KG1 (cell line): ENCODE measurements at places on chromosomes 1 and 21.

DNA sequence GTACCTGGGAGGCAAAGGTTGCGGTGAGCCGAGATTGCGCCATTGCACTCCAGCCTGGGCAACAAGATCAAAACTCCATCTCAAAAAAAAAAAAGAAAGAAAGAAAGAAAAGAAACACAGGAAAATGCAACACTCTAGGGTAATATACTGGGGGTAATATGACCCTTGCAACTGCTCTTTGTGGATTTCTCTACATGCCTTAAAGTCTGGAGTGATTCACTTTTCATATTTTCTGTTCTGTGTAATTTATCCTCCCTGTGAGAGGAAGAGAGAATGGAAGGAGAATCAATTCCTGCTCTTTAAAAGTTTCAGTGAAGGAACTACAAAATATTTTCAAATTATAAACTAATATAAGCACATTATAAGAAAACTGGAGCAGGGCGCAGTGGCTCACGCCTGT is 22.7 kb downstream of the RIT1 start:
- DNase-seq = no peak

- no peak for DNase-seq
Measured at GRCh38 chr1:229841230-229841629, 215.2 kb downstream of the URB2 start.

GRCh38 chr1:221182791-221183533 is 303.7 kb downstream of the HLX start:
- no peak for DNase-seq

DNA sequence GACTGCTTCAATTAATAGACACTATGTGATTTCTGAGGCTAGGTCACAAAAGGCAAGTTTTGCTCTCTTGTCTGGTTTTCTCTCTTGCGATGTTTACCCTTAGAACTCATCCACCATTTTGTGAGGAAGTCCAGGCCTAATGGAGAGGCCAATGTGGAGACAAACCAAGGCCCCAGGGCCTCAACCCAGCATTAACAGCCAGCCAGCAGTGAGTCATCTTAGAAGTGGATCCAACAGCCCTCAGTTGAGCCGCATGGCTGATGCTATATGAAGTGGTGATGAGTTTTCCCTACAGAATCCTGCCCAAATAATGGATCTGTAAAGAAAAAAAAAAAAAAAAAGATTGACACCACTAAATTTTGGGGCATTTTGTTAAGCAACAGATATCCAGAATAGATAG is 95.1 kb downstream of the DNTTIP2 start:
- DNase-seq = no peak

DNA sequence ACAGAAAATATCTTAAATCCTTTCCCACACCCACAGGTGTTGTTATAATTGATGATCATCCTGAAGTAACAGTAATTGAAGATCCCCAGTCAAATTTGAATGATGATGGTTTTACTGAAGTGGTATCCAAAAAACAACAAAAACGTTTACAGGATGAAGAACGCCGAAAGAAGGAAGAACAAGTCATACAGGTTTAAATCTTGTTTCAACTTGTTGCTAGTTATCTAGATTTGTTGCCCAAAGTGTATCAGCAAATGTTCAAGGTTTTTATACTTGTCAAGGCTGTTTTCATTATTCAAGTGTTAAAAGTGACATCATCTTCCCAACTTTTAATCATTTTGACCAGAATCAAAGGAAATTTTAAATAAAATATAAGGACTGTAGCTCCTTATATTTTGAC is 64.7 kb downstream of the PRRC2C start:
- DNase-seq = no peak

- no peak for DNase-seq
Measured at GRCh38 chr1:53735261-53735660, 3.7 kb downstream of the GLIS1 start.

DNA sequence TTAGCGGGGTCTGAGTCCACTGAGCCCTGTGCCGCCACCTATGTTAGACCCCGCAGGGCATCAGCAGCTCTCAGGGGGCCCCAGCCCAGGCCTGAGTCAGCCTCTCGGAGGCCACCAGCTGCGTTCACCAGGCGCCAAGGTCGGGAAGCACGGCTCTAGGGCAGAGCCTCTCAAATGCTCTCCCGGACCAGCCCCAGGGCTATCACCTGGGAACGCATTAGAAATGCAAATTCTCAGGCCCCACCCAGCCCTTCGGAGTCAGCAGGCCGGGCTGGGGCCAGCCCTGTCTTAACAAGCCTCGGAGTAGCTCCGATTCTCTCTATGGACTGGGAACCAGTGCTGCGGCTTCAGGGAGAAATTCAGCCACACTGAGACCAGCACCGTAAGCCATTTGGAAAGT is 37.2 kb upstream of the TSPEAR start:
- no peak for DNase-seq

GRCh38 chr1:202146993-202147392 is 2.5 kb upstream of the ARL8A start:
- no peak for DNase-seq

DNA sequence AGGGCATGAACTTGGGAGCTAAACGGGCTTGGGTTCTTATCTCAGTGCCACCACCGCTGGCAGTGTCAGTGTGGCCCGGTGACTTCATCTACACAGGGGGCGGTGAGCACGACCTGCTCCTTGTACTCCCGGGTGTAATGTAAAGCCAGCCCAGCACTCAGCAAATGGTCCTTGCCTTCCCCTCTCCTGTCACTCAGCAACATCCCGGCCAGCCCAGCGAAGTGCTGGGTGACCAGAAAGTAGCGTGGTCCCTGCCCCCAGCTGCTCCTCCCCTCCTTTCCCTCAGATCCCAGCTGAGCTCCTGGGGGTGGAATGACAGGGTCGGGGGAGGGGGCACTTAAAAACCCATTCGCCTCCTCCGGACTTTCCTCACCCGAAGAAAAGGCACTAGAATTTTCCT is 7.2 kb downstream of the KCNN3 start:
- DNase-seq = no peak

DNA sequence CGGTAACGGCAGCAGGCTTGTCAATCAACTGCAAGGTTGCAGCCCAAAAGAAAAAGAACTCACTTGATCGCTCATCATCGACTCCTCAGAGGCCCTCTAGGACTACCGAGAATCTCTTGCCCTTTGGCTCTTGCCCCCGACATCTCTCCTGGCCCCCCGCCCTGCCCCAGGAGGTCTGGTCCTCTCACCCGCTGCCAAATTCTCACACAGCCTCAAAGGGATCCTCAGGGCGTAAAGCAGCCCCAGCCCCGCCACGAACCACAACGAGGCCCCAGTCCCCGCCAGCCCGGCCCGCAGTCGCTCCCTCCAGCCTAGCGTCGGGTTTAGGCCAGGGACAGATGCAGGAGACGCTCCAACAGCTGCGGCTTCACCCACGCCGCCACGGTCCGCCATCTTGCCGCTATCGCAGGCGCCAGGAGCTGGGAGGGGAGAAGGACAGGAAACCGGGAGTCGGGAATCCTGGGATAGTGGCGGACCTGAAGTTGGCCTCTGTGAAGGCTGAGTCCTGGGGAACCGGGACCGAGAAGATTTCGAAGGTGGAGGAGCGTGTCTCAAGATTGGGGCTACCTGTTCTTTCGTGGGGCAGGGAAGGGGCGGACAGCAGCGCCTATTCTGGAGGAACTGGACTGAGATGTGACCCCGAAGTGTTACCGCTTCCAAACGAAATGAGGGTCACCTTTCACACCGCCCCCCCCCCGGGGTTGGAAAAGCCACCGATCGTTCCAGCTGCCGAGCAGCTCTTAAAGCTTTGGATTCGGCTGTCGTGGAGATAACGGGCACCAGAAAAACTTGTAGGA is at the start of gene ST7L:
Gene ST7L, minus strand, starts transcription at position 421 of the 797 bp plus-strand sequence. Its CDS starts 28 bp downstream, at position 393.
- no peak for DNase-seq

- DNase-seq = no peak
Measured at GRCh38 chr1:219472596-219472995, 140.3 kb downstream of the ZC3H11B start.

DNA sequence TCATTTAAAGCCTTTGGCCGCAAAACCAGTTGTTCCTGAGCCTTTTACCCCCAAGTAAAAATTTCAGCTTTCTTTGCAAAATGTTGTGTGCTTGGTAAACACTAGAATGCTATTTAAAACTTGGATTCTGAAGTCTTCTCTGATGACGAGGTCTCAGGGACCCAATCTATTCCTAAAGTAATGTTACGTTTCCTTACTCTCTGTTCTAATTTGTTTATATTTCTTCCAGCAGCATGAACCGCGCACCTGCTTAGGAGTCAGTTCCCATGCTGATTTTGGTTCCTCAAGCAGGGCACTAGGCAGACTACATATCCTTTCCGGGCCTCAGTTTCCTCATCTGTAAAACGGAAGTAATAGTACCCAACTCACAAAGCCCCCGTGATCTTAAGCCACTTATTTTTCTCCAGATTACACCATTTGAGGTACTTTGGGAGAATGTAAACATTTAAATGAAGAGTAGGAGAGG is 969 bp upstream of the ALDH4A1 start:
- no peak for DNase-seq

- no peak for DNase-seq
Measured at GRCh38 chr1:221740993-221741702, 741 bp downstream of the DUSP10 start.

DNA sequence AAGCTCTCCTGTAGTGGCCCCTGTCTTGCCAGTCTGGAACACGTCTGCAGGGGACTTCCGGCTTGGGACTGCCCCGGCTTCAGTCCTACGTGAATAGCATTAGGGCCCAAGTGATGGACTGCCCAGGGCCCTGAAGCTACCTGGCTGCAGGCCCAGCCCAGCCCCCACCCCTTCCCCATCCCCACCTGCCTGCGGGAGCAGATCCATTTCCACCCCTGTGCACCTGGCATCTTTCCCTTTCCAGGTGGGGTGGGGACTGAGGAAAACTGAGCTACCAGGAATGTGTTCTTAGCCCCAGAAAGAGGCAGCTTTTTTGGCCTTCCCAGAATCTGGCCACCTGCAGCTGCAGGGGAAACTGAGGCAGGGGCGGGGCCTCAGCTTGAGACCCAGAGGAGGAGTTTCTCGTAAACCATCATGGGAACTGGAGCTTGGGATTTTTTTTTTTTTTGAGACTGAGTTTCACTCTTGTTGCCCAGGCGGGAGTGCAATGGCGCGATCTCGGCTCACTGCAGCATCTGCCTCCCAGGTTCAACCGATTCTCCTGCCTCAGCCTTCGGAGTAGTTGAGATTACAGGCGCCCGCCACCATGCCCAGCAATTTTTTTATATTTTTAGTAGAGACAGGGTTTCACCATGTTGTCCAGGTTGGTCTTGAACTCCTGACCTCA is 3.2 kb downstream of the EDN2 start:
- DNase-seq = no peak

- no peak for DNase-seq
Measured at GRCh38 chr1:153346077-153346723, 2.4 kb downstream of the PGLYRP4 start.

DNA sequence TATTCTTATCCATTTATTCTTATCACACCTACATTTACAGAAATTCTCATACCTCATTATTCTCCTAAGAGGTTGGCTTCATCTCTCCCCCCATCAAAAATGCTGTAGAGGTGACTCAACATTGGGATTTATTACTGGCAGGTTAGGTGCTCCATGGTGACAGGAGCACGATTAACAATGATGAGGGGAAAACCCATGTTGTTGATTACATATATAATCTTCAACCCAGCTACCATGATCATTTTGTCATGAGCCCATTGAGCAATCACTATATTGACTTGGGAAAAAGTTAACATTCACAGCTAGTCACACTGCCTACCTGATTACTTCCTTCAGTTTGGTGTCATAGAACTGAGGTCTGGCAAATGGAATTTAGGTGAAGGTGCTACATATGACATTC is 712.1 kb upstream of the CHRM3 start:
- no peak for DNase-seq

- no peak for DNase-seq
Measured at GRCh38 chr1:196464480-196464941, 143.7 kb downstream of the KCNT2 start.

GRCh38 chr1:25572708-25573590 is 29.5 kb downstream of the LDLRAP1 start:
- DNase-seq = no peak

DNA sequence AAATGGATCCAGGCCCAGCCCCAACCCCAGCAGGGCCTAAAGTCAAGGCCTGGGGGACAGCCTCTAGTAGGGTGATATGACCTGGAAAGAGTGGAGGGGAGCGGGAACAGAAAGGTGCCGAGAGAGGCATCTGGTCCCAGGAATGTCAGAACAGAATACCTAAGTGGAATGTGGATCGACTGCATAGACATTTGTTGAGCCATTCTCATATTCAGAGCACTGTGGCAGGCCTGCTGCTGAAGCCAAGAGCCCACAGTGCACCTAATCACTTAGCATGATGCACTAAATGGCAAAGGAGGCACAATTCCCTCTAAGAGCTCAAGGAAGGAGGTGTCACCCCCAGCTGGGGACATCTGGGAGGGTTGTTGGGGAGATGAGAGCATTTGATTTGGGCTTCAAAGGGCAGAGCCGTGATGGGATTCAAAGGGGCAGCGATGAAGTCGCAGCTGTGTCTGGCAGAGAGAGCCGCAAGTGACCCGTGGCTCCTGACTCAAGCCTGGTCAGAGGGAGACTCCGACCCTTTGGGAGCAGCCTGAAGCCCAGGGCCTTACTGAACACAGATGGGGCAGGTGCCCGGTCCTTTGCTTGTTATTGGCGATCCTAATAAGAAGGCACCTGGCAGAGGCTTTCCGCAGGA is 8.6 kb upstream of the PKP1 start:
- DNase-seq = no peak

DNA sequence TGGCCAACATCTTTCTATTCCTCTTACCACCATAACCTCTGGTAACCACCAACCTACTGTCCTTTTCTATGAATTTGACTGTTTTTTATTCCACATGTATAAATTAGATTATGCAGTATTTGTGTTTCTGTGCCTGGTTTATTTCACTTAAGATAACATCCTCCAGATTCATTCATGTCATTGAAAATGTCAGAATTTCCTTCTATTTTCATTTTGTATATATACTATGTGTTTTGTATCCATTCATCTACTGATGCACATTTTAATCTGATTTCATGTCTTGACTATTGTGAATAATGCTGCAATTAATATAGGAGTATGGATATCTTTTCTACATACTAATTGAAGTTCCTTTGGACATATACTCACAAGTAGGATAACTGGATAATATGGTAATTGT is 403.2 kb downstream of the NCAM2 start:
- no peak for DNase-seq

DNA sequence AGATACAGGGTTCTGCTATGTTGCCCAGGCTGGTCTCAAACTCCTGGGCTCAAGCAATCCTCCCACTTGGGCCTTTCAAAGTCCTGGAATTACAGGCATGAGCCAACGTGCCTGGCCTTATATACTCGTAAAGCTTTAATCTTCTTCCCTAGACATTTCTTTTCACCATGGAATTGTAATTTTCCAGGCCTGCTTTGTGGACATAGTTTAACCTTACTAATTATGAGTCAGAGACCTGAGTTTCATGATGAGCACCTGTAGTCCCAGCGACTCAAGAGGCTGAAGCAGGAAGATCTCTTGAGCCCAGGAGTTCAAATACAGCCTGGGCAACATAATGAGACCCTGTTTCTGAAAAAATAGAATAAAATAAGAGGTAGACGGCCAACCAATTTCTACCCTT is 12.3 kb downstream of the PATJ start:
- no peak for DNase-seq

GRCh38 chr1:116257836-116258235 is 115.2 kb upstream of the ATP1A1 start:
- no peak for DNase-seq

GRCh38 chr1:93129507-93130099 is 50.5 kb downstream of the MTF2 start:
- DNase-seq = no peak

GRCh38 chr1:163528710-163529348 is 207.1 kb downstream of the NUF2 start:
- peak; percentile 24 for DNase-seq

- no peak for DNase-seq
Measured at GRCh38 chr1:202046227-202046626, 35.8 kb downstream of the ELF3 start.

GRCh38 chr1:226549937-226550671 is 1.5 kb downstream of the STUM start:
- DNase-seq = no peak
